ENCODE measurements at places on chromosomes 11 and 22.

GRCh38 chr11:64268893-64269539 is 15.4 kb downstream of the BAD start:
- DNase-seq = no peak

GRCh38 chr22:17638182-17638431 is 450 bp upstream of the BCL2L13 start:
- DNase-seq = peak; percentile 63

DNA sequence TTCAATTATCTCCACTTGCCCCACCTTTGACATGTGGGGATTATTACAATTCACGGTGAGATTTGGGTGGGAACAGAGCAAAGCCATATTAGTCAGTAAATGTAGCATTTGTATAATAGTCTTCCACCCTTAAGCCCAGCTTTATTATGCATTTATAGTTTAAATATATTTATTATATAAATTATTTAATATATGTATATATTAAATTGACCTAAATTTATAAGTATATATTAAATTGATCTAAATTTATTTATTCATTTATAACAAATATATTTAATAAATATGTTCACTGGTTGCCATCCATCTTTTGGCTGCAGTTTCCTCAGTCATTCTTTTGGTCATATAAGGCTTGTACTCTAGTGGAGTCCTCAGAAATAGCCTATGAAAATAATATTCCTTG is 23.6 kb upstream of the CHORDC1 start:
- DNase-seq = no peak

- DNase-seq = no peak
These were observed 12.7 kb upstream of the TREH start for GRCh38 chr11:118691926-118692830.

DNA sequence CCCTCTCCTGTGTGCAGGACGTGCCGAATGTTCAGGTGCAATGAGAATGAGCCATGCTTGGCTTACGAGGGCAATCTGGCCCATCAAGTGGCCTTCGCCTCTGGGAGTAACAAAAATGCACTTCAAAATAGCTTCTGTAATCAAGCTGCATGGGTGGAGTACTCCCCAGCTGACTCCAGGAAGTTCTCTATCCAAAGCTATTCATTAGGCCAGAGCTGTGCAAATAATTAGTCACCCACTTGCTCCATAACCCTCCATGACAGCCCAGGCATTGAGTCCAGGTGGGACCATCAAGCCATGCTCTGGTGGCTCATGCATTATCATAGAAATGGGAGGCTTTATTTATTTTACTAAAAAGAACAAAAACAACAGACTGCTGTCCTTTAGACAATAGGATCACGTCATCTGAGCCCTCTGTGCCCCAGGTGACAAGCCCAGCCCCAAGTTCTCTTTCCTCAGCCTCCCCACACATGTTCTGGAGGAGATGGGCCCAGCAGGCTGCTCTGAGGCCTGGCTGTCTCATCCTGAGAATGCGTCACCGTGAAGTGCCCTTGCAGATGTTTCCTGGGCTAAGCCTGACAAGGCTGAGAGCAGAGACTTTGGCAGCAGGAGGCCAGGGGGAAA is 244.7 kb downstream of the ETS1 start:
- no peak for DNase-seq

DNA sequence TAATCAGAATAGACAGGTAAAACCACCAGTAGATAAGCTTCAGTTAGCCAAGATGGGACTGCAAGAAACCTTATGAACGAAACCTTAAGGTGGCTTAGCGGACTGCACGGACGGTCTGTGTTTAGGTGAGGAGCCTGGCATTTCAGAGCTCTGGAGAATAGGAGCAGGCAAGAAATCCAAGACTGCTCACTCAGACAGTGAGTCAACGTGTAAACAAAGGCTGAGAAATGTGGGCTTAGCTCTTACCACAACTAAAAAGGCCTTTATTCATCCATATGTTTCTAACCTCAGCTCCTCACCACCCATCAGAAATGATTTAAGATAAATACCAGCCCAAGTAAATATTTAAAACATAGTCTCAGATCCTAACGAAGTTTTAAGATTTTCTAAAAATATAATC is 657.7 kb downstream of the OPCML start:
- DNase-seq = no peak

DNA sequence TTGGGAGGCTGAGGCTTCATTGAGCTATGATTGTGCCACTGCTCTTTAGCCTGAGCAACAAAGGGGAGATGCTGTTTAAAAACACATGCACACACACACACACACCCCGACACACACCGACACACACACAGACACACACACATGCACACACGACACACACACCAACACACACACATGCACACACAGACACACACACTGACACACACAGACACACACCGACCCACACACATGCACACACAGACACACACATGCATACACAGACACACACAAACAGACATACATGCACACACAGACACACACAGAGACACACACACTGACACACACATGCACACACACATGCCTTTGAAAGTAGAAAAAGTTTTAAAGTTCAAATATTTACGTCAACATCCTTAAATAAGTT is 5.5 kb upstream of the LTO1 start:
- DNase-seq = no peak

DNA sequence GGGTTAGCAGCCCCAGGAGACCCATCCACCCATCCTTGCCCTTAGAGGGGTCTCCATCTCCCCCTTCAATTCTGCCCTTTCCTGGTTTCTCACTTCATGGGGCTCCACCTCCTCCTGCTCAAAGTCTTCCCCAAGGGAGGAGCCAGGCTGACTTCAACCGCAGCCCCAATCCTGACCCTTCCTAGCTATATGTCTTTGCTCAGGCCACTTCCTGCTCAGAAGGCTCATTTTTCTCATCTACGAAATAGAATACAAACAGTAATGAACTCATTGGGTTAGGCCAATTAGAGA is 24.5 kb downstream of the POU2AF1 start:
- no peak for DNase-seq

- peak; percentile 54 for DNase-seq
These were observed 96.9 kb downstream of the ATXN10 start for GRCh38 chr22:45768490-45768889.

All from iPS-NIHi11 (cell line).